ENCODE measurements at places on chromosomes 3 and 15.

GRCh38 chr3:56753206-56753820 is 48.4 kb downstream of the ARHGEF3 start:
- DNase-seq = no peak

DNA sequence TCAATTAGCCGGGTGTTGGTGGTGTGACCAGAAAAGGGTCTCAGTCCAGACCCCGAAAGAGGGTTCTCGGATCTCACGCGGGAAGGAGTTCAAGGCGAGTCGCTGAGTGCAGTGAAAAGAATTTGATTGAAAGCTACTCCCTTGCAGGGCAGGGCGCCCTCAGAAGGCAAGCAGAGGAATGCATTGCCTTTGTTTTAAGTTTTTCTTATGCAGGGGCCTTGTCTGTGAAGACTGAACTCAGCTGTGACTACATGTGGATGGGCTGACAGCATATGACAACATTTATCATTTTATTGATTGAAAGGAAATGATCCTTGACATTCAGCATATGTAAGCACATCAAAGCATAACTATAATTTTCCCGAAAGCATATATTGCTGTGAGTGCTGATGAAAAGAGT is 11.8 kb downstream of the CPN2 start:
- no peak for DNase-seq

DNA sequence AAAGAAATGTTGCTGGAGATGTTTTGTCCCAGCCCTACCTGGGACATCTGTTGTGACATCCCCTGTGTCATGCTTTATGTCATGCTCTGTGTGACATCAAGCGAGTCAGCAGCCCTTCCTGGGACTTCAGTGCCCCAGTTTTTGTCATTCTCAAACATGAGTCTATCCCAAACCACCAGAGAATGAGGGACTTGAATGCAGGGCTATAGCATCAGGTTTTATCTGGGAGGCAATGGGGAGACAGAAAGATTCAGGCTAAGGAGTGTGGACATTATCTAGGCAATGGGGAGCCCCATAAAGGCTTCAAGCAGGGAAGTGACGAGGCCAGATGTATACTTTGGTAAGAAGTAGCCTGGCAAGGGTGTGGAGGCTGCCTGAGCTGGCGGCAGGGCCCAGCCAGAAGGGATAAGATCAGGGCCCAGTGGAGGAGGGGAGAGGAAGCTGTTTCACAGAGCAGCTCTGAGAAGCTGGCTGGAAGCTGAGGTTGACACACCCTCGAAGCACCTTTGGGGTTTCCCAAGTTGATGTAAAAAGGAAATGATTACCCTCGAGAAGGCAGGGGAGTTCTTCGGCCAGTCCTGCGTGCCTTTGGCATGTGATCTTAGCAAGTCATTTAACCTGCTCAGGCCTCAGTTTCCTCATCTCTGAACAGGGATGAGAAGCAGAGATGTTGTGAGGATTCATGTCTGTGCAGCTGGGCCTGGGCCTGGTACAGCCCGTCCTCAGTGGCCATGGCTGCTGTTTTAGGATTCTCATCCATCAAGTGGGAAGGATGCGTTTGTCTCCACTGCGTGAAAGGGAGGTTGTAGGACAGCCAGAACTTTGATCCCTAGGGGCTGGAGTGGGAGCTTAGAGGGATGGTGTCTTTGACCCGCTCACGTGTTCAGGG is 34.3 kb downstream of the IRAK2 start:
- peak; percentile 55 for DNase-seq

DNA sequence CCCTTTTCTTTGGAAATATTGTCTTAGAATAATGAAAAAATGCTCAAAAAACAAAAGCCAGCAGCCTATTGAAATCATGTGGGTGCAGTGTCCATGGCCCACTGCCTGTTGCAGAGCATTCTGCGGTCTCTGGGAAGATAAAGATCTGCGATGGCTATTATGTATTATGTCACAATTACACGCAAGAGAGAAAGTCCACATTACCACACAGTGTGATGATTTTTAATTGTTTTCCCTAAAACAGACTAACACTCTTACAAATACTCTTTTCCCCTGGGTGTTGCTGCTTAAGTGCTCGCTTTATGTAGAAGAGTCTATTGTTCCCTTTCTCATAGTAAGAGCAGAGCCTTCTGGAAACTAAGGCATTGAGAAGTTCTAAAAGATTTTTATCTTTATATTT is 32.2 kb downstream of the SSR3 start:
- DNase-seq = no peak

DNA sequence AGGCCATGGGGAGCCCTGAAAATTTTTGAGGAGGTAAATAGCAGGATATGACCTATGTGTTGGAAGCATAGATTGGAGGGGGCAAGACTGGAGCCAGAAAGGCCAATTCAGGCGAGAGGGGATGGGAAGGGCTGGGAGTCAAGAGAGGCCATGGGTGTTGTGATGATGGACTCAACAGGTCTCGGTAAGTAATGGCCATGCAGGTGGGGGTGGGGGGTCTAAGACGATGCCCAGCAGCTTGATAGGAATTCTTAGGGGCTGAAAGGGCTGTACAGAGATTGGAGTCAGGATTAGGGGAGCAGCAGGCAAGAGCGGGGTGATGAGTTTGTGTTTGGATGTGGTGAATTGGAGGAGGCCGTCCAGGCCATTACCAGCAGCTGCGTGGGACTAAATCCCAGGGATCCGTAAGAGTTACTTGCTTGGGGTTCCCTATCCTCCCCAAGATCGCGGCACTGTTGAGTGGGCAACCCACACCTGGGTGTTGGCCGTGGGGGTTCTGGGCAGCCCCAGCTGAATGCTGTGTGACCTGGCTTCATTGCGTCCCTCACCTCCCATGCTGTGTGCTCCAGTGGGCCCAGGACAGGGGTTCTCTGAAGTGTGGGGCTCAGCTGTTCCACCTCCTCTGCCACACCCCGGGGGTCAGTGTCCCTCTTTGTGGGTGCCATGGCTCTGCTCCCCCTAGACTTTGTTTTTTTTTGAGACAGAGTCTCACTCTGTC is 41.8 kb upstream of the CHRNB4 start:
- DNase-seq = no peak

DNA sequence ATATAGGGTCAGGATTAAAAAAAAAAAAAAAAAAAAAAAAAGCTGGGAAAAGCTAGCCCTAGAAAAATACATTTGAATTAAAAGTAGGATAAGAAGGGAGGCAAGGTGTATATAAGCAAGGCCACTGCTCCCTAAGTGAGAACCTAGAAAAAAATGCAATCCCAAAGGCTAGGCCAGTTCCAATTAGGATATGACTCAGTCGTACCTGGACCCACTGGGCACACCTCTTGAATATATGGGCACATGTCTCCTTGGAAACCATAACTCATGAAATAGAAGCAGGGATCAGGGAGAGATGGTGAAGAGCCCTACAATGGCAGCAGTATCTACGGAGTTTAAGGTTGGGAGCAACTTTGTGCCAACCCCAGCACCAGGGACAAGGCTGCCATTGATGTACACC is 314.1 kb upstream of the IL12A start:
- DNase-seq = no peak

DNA sequence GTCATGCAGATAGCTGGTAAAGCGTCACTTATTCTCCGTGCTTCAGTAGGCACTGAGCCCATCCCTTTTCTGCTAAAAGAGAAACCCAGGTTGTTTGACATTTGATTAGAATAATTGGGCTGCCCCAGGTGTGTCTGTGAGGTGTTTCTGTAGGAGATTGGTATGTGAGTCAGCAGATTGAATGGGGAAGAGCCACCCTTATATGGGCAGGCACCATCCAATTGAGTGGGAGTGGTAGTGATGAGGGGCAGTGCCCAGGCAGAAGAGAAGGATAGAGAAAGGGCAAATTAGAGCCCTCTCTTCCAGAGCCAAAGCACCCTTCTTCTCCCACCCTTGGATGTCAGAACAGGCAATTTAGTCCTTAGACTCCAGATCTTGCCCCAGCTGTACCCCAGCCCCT is 384.3 kb upstream of the GBE1 start:
- no peak for DNase-seq

- DNase-seq = no peak
Observed at GRCh38 chr3:119557877-119558269, 1.5 kb downstream of the CD80 start.

Data from hematopoietic multipotent progenitor cell (in vitro differentiated cells).